ENCODE measurements at places on chromosomes 7 and 10.

- no peak for DNase-seq
These were observed 10.3 kb downstream of the FLNC start for GRCh38 chr7:128840326-128841170.

- DNase-seq: no peak
These were observed 105.3 kb downstream of the NPTX2 start for GRCh38 chr7:98722402-98722801.

DNA sequence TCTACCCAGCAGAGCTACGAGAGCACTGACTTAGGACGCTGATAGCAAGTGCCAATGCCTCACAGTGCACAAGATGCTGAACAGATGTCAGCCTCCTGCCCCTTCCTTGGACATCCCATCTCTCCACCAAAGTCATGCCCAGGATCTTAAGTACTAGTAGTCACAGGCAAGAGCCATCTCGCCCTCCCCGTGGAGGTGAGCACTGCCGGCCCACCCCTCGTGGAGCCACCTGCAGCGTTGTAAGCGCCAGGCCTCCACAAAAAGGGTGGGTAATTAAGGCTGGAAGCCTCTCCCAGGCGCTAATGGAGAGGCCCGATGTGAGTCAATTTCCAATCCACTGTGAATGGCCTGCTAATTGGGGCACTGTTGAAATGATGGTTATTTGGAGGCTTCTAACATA, 156.2 kb downstream of the GRID1 start:
- no peak for DNase-seq

- DNase-seq: no peak
These were observed 59.8 kb upstream of the SMNDC1 start for GRCh38 chr10:110364531-110364937.

DNA sequence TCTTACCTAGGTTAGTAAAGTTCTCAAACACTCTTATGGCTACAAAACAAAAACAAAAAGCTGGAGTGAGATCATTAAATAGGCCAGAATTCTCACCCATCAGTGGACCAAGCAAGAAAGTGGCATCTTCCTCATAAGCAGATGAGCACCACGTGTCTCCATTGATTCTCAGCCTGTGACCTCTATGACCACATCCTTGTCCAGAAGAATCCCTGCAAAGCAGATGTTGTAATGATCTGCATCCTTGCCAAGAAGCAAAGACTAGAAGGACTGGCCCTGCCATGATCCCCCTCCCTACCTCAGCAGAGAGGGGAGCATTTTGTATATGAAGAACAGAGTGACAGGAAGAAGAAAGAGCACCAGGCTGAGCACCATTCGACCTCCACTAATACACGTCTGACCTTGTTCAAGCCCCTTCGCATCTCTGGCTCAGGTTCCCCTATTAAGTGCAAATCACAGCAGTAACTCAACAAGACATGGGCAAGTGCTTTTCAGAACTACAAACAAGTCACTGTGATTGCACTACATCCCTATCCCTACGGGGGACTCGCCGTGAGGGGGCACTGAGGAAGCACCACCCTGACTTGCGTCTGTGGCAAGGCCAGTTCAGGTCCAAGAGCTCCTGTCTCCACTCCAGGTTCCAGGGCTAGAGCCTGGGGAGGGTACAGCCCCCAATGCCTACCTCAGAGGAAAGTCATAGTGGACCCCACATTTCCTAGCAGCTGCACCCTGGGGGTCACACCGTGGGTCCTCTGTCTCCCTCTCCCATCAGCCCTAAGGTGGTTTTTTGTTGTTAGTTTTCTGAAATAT, 22.2 kb upstream of the RASSF4 start:
- DNase-seq: no peak

DNA sequence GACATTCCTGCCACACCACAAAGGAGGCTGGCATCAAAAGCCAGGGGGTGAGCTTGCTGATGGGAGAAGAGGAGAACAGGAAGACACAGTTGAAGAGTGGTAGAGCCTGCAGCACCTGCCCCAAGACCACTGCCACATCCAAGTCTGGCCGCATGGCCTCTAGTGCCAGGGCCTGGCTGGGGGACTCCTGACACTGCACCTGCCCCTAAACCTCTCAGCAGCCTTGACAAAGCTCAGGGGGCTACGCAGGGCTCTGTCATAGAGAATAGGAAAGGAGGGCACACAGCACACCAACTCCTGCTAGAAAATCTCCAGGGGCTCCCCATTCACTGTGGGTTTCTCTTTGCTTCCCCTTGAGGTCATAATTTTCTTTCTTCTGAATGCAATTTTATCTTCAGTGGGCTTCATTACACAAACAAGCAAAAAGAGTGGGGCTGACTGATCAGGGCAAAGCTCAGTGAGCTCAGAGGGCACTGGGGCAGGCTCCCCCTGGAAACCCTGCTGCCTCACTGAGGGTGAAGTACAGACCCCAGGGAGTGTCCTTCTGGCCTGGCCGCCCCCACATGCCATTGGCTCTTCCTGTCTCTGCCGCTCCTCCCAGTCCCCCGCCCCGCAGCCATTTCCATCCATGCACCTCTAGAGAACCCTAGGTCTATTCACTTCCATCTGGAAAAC, 37.2 kb downstream of the VOPP1 start:
- peak; percentile 54 for DNase-seq

DNA sequence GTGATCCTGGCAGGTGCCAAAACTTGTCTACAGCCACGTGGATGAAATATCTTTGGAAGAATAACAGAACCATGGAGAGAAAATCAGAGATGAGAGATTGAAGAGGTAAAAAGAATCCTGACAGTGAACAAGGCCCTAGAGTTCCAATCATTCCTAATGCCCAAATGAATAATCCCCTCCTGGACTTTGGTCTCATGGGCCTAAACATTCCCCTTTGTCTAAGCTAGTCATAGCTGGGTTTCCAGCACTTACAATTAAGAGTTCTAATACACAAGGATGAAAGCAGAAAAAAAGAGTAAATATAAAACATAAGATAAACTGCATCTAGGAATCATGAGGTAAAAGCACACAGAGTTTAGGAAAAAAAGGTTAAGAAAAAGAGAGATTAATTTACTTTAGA, 40.2 kb downstream of the ARHGAP12 start:
- DNase-seq: peak; percentile 6

DNA sequence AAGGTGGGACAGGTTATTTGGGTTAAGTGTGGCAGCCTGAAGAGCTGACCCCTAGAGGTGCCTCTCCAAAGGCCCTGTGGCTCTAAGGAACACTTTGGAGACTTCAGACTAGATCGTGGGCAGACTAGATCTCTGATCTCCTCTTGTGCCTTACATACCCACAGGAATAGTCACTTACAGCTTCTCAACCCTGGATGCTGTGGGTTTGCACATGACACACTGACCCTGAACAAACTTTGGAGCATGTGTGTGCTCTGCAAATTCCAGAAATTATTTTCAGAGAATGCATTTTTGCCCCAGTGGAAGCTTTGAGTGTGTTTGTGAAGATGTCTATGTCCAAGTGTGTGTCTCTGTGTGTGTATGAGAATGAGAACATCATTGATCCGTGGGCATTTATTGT, 119.6 kb downstream of the EMX2 start:
- DNase-seq: no peak

DNA sequence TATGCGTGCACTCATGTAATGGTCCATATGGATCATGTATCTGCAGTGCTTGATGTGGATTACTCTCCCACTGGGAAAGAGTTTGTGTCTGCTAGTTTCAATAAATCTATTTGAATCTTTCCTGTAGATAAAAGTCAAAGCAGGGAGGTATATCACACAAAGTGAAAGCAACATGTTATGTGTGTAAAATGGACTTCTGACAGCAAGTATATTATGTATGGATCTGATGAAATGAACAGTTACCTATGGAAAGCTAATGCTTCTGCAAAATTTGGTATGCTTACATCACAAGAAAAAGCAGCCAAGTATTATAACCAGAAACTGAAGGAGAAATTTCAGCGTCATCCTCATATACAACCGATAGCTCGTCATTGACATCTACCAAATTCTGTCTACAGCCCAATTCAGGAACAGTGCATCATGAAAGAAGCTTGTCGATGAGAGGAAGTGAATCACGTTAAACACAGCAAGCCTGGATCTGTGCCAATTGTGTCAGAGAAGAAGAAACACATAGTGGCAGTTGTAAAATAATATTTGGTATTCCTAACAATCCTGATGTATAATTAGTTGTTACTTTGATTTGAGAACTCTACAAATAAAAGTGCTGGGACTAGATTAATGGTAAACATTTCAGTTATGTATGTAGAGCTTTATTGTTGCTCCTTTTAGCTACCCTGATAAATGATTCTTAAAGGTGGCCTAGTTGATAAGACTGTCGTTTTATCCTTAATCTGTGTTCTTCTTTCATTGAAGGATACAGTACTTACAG, 14.2 kb upstream of the SYPL1 start:
- DNase-seq: peak; percentile 53

DNA sequence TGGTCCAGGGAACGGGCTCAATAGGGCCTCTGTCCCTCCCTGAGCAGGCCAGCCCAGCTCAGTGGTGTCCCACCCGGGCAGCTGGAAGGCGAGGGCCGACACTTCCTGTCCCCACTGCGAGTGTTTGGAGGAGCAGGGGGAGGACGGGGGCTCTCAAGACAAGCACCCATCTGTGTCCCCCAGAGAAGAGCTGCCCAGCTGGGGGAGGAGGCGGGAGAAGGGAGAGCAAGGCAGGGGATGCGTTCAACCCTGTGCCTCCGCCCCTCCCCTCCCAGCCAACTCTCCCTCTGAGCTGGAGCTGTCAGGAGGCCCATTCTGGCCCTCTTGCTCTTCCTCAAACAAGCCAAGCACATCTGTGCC, 35.7 kb downstream of the ZCCHC24 start:
- no peak for DNase-seq

DNA sequence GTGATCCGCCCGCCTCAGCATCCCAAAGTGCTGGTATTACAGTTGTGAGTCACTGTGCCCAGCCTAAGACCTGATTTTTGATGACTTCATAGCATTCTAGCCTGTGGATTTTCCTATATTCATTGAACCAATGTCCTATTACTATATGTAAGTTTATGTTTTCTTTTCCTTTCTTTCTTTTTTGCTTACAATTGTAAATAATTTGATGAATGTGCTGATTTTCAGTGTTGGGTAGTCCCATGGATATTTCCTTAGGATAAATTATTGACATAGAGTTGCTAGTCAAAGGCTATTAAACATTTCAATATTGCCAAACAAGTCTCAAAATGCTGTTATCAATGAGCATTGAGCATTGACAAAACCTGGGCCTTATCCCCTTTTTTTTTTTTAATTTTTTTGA, 9.9 kb upstream of the PHYH start:
- no peak for DNase-seq

- peak; percentile 13 for DNase-seq
These were observed 205.9 kb upstream of the SVIL start for GRCh38 chr10:29840516-29841276.

- DNase-seq: peak; percentile 89
These were observed 4.9 kb downstream of the GCK start for GRCh38 chr7:44184206-44184872.

DNA sequence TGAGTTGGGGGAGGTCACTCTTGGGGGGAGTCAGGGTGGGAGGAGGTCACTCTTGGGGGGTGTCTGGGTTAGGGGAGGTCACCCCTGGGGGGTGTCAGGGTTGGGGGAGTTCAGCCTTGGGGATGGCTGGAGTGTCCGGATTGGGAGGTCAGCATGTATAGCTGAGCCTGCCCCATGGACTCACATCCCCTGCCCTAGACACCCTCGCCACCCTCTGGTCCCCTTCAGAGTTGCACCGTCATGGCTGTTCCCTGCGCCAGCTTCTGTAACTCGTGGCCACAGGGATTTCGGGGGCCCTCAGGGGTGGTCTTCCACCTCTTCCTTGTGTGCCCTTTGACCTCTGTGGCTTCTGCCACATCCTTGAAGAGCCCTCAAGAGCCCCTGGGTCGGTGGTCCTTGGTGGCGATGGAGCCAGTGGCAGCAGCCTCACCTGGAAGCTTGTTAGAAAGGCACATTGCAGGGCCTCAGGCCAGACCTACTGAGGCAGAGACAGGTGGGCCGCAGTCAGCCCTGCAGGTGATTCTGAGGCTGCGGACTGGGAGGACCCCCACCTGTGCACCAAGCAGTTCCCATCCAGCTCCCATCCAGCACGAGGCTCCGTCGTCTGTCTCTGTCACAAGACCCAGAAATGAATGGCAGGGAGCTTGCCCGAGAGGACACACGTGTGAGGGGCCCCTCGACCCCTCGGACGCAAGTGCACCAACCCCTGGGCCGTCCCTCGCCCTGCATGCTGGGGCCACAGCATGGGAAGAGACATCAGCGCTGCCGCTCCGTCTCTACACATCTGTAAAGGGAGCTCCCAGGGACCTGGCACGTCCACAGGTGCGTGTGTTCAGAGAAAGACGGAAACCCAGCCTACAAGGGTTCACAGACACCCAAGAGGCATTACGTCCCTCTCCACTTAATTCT, 44.7 kb upstream of the SUN1 start:
- DNase-seq: no peak

DNA sequence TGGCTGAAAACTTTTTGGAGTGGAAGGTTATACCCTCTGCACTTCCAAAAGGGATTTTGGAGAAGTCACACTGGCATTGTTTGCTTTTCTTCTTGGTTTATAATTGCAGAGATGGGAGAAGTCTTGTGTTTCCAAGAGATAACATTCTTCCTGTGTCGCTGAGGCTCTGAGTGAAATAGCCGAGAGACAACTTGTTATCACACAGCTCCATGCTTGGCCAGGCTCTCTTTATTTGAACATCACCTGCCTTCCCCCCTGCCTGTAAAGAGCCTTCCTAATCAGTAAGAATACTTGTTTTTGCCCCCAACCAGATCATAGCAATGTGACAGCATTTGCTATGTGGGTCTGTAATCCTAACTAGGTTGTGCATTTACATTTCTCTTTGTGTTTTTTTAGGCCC, 270.7 kb downstream of the GALNT17 start:
- no peak for DNase-seq

Measured in SW480 (cell line).